ENCODE measurements at places on chromosomes 1 and 21. TPM values are rescaled to one million over a fixed set of nuclear protein-coding genes. Genes with fewer than 3 reads are reported as not detected.

GRCh38 chr1:25550155-25550506 is 6.7 kb downstream of the LDLRAP1 start:
- no peak for DNase-seq

DNA sequence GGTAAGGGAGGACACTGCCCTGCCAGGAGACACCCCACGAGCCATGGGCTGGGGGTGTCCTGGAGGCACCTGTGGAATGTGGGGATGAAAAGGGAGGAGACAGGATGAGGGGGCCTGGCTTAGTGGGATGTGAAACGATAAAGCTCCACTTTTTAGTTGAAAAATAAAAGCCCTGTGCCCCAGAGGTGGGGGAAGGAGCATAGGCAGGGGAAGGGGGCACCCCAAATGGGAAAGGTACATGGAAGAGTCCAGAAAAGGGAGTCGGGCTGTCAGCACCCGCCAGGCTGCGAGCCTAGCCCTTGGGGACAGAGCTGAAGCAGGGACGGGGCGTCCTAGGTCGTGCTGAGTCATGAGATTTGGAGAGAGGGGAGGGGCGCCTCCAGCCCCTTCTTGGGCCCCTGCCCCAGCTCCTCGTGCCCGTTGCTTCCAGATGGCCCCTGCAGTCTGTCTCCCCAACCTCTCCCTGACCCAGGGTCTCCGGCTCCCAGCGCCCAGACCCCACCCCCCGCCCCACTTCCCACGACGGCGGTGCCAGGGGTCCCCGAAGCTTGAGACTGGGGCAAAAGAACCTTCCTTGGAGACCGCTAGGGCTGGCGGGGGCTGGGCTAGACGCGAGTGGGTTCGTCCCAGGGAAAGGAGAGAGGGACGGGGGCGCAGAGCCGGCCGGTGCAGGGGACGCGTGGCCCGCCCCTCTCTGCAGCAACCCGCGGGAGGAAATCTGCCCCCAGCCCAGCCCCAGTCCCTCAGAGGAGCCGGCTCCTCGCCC is 795 bp downstream of the SYT2 start:
- DNase-seq: no peak

DNA sequence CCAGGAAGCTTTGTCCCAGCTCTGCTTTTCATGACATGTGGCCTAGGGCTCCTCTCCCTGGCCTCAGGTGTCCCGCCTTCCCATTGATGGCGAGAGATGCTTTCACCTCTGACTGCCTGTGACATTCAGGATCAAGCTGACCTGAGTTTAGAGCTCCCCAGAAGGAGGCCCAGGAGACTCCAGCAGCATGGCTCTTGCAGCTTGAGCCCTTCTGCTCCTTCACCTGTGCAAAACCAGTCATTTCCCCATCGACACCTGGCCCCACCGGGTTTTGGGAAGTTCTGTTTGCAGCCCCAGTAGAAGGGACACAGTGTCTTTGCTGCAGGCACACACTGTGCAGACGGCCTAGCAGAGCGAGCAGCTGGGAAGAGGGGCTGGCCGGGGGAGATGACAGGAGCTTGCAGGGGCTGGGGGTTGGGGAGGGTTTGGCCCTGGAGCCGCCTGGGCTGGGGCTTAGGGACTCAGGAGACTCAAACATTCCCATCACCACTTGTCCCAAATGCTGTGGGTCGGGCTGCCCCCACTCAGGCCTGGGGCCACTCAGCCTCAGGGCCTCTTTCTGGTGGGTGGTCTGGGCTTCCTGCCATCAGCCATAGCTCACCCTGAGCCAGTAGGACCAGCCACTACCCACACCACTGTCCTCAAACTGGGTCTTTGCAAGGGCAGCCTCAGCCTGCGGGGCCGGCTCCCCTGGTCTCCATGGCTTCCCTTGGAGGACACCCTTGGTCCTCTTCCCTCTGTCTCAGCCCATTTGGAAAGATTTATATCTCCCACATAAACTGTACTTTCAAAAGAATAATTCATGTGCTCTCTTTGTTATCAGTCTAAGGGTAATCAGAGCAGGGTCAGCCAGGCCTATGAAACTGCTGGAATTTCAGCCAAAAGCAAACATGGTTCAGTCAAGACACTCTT is 3.8 kb upstream of the EDN2 start:
- DNase-seq: no peak

- no peak for DNase-seq
Measured at GRCh38 chr1:193211539-193211938, 25.1 kb upstream of the B3GALT2 start.

Gene SLAMF9
- total RNA-seq: not detected
